Fibroblast of skin of back (primary cell): ENCODE measurements at places on chromosomes 6 and 20.
A peak's percentile ranks its signal among the peaks of the same experiment; 100 is the strongest.

DNA sequence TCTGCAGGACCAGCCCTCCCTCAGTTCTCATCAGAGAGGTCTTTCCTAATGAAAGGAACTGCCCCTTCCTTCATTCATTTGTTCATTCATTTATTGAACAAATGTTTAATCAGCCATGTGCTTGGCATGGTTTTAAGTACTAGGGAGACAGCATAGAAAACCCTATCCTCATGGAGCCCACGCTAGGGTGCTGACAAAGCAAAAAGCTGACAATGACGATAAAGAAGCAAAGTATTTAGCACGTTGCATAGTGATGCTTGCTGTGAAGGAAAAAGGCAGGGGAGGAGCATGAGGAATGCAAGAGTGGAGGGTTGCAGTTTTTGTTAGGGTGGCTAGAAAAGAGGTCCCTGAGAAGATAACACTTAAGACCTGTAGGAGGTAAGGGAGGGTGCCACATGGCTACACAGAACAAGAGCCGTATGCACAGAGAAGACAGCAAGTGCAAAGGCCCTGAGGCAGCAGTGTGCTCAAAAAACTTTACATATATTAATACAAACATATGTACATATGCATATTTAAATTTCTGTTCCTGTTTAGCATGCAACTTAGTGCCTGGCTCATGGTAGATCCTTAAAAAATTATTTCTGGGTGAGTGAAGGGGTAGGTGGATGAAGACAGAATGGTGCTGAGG is 98.9 kb downstream of the EYA2 start:
- DNase-seq: no peak

GRCh38 chr6:116008470-116009243 is 52.0 kb downstream of the FRK start:
- DNase-seq: peak; percentile 79

DNA sequence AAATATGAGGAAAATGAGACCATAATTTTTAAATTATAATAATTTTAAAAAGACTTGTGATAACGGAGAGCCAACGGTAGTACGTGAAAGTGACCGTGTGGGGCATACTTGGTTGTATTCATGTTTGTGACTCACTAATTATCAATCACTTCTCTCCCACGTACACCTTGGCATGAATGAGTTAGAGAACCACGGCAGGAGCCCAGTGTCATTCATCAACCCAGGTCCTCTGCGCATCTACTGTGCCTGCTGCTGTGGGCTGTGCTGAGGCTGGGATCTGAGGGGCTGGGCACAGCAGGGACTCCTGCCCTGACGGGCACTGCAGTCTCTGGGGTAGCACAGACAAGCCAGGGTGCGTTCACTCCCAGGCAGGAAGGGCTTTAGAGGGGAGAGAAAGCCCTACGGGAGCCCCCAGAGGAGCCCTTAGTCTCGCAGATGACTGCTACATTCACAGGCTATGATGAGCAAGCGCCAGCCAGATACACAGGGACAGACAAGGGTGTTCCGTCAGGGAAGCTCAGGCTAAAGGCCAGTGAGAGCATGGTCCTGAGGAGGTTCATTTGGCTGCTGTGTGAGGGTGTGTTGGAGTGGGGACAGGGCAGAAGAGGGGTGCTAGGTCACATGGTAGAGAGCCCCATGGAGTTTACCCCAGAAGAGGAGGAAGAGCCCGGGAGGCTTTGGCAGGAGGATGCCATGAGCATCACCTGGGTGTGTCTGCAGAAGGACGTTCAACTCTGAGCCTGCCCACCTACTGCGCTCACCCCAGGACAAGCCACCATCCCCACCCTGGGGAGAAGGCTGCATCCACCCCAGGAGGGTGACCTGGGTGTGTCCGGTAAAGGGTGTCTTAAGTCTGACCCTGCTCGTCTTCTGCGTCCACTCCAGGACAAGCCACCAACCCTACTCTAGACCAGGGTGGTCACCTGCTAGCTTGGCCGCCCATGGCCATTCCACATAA is 8.2 kb upstream of the RPS6KA2 start:
- DNase-seq: no peak

DNA sequence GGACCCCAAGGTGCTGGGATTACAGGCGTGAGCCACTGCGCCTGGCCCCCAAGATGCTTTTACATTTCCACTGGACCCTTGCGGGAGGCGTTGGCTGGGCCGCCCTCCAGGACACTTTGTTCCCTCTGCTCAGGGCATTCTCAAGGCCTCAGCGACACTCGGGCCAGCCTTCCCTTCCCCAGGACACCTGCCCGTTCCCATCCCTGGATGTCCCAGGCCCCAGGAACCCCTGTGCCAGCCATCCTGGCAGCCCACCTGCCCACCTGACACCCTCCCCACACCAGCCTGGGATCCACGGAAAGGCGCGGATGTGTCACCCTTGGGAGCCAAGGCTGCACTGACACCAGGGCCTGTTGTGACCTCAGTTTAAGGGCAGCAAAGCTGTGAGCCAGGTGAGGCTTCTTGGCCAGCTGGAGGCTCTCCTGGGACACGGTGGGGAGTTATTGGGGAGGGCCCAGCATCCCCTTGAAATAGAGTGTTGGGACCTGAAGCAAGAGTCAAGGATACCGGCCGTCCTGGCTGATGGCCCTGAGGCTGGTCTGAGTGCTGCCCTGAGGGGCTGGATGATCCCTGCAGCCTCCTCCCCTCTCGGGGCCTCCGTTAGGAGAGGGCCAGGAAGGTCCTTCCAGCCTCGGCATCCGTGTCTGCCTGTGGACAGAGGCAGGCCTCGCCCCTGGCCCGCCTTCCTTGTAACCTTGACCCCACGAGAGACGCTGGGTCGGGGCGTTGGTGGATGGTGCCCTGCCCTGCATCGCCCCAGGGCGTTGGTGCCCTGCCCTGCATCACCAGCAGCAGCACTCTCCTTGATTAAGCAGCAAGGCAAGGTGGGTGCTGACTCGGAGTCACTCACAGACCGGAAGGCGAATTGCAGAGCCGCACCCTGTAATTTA is 84.2 kb upstream of the BHLHE23 start:
- DNase-seq: no peak

- no peak for DNase-seq
Measured at GRCh38 chr6:2737885-2738284, 12.8 kb downstream of the MYLK4 start.

- peak; percentile 82 for DNase-seq
Measured at GRCh38 chr20:10806539-10806938, 132.7 kb upstream of the JAG1 start.

GRCh38 chr6:153207617-153208016 is 76.5 kb upstream of the RGS17 start:
- DNase-seq: no peak

GRCh38 chr6:32935551-32936238 is 5.1 kb downstream of the HLA-DMB start:
- no peak for DNase-seq

DNA sequence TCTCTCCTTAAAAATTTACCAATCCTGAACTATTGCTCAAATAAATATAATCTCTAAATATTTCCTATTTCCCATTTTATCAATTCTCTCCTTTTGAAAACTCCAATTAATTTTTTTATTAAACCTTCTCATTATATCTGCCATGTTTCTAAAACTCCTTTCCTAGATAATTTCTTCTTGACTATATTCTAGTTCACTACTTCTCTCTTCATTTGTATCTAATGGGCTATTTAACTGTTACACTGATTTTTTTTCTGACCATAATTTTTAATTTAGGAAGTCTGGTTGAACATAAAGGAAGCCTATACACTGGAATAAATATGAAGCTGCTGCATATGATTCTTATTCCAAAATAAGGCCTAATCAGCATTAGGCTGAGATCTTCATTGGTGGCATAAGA is 96.3 kb upstream of the PLN start:
- DNase-seq: no peak

DNA sequence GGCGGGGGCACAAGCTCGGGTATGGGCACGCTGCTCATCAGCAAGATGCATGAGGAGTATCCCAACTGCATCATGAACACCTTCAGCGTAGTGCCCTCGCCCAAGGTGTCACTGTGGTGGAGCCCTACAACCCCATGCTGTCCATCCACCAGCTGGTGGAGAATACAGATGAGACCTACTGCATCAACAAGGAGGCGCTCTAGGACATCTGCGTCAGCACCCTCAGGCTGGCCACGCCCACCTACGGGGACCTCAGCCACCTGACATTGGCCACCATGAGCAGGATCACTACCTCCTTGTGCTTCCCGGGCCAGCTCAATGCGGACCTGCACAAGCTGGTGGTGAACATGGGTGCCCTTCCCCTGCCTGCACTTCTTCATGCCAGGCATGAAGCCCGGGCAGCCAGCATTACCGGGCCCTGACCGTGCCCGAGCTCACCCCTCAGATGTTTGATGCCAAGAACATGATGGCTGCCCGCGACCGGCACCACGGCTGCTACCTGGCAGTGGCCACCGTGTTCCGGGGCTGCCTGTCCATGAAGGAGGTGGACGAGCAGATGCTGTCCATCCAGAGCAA is 12.8 kb downstream of the GABRR2 start:
- DNase-seq: no peak

DNA sequence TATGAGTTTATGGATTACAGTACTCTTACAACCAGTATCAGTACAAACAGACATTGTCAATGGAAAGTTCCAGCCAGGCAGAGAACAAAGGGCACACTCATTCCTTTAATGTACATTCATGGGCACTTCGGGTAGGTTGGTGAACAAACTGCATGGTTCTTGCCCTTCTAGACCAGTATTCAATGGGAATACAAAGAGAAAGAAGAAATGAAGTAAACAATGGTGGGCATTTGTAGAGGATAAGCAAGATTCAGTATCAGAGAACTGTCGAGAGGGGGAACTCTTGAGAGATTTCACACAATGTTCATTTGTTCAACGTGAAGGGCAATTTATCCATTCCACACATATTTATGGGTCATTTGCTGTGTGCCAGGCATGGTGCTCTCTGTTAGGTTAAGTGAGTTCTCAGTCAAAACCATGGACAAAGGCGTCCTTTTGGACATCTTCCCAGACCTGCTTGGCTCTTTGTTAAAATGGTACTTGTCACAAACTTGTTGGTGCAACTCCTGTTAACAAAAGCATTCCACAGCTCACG is 714.8 kb downstream of the DHX35 start:
- peak; percentile 2 for DNase-seq

GRCh38 chr6:157169656-157170055 is 153.7 kb downstream of the TMEM242 start:
- peak; percentile 26 for DNase-seq

DNA sequence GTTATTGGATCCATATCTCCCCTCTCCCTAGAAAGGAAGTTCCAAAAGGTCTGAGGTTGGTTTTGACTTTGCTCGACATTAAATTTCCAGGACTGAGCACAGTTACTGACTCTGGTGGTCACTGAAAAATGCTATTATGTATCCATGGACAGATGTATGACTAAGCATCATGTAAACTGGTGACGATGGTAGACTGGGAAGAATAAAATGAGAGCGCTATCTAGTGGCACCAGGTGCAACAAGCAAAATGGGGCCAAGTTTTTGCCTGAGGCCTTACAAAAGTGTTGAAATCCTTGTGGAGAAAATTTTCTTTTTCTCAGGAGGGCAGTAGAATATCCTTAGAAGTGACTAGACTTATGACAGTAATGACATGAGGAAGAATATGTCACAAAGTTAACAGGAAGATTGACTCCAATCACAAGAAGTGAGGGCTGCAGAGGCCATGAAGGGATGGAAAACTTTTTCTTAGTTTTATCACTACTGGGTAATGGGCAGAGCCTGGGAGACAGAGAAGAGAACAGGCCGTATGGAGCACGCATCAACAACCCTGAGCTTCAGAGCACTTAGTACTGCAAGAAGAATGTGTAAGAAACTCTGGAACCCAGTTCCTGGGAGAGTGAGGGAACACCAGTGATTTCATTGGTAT is 88.9 kb upstream of the ELOVL5 start:
- peak; percentile 70 for DNase-seq

GRCh38 chr6:51349857-51350256 is 531.2 kb downstream of the TFAP2B start:
- no peak for DNase-seq

DNA sequence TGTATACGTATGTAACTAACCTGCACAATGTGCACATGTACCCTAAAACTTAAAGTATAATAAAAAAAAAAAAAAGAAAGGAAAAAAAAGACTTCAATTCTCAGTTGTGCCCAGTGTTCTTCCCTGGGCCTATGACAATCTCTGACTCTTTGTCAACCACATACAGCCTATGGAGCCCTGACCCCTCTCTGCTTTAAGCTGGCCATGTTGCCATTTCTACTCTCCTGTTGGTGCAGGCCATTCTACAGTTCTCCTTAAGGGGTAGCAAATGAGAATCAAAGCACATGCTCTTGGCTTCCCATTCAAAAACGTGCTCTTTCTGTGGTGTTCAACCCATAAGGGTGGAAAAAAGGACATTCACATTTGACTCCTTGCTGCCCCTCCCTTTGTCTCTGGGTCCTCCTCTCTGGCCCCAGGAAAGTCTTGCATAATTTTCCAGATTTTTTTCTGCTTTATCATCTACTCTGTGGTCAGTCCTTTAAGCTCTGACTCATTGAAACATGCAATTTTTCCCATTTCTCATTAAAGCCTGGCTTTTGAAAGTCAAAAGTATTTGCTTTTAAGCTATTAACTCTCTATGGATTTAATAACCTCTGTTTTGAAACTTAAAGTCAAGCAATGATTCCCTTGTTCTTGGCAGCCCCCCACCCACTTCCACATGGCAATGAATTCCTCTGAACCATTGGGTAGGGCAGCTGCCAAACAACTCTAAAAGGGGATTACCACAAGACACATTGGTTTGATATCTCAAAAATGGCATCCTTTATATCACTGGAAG is 208.6 kb upstream of the MCHR2 start:
- DNase-seq: peak; percentile 98

DNA sequence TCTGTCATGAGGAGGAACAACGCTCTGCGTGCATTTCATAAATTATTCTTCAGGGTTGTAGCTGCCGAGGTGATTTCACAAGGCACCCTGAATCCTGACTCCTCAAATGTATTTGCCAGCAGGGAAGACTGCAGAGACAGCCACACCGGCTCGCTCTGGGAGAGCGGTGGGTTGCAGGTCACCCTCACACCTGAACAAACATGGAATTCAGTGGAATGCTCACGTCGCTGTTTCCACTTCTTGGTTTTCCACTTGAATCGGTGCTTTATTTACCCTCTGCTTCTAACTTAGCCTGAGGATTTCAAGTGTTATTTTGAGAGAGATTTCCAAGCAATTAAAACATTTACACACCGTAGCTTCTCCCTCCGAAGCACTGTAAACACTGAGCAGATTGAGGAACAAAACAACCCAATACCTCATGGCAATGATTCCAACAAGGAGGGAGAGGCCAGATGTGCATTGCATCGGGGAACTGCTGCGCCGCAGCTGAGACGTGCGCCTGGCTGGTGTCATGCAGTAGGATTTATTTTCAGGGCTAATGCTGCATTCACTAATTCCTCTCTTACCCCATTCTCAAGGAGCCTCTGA is 59.5 kb upstream of the GGTLC1 start:
- DNase-seq: no peak
